ENCODE measurements at places on chromosomes 12 and 14.

GRCh38 chr14:41607966-41608663 is 1.4 kb downstream of the LRFN5 start:
- peak; percentile 86 for DNase-seq

DNA sequence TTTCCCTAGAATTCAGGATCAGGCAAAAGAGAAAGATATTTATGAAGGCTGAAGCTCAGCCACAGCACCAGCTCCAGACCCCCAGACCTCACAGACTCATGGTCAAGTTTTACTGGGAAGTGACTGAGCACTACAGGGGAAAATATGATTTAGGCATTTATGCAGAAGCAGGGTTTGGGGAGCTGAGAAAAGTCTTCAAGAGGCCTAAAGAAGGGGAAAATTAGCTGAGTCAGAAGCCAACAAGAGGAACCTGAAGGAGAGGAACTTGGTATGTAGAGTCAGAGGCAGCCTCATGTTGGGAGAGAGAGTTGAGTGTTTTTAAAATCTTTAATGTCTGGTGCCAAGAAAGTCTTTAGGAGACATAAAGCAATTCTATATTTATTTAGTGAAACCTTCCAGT is 63.0 kb downstream of the FOS start:
- no peak for DNase-seq

DNA sequence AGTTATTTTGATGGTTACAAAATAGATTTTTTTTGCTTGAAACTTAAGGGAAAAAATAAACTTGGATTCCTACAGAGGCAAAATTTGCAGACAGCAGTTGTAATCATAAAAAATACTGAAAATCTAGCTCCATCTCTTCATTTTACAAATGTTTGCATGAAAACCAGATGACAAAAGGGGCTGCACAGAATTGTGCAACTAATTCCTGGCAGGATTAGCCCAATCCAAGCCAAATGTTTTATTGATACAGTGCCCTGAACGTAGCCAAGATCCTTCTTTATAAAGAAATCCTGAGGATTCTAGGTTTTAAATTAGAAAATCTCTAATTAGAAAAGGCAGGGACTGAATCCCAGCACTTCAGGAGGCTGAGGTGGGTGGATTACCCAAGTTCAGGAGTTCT is 356.4 kb upstream of the SEL1L start:
- DNase-seq, result no peak

- no peak for DNase-seq
Measured at GRCh38 chr12:89339526-89339925, 12.8 kb downstream of the DUSP6 start.

DNA sequence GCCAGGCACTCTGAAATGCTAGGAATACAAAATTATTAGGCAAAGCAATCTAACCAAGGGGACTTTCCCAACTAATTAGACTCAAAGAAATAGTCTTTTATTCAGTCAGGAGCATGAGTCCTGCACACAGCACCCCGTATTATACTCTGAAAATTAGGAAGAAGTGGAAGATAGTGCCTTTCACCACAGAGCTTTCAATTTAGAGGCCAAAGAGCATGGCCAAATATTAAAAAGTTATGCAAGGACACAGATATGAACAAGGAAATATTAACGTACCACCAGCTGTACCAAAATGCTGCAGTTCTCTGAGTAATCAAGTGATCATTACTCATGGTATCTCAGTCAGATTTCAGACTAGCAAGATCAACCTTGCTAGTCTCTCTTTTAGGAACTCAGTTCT is 22.6 kb upstream of the MDM2 start:
- DNase-seq, result no peak

- no peak for DNase-seq
Measured at GRCh38 chr12:53063708-53064612, 14.1 kb downstream of the TNS2 start.

- no peak for DNase-seq
Measured at GRCh38 chr12:62724947-62725451, 210.0 kb downstream of the PPM1H start.

DNA sequence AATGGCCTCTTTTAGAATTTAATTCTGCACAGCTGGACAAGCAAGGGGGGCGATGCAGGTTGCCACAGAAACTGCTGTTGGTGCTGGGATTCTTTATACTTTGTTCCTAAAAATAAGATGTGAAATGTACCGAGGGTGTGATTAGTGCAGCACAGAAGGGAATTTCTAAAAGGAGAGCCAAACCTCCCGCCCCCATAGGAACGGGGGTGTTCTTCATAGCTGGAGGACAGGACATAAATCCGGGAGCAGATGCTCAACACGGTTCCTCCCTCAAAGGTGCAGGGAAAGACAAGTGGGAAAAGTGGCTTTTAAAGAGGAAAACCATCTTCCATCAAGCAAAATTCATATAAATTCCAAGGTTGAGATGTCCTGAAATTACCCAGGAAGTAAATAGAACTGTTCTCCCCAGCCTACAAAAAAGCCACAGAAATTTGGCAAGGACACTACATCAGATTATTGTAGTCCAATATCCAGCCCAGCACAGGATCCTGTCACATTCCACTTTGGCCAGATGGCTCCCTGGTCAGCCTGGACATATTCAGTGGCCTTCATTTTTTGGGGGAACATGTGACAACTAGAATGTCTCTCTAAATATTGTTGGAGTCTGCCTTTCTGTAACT is 51.4 kb upstream of the TMX1 start:
- DNase-seq, result no peak

- DNase-seq, result no peak
Measured at GRCh38 chr12:95074766-95075165, 1.3 kb upstream of the NR2C1 start.

DNA sequence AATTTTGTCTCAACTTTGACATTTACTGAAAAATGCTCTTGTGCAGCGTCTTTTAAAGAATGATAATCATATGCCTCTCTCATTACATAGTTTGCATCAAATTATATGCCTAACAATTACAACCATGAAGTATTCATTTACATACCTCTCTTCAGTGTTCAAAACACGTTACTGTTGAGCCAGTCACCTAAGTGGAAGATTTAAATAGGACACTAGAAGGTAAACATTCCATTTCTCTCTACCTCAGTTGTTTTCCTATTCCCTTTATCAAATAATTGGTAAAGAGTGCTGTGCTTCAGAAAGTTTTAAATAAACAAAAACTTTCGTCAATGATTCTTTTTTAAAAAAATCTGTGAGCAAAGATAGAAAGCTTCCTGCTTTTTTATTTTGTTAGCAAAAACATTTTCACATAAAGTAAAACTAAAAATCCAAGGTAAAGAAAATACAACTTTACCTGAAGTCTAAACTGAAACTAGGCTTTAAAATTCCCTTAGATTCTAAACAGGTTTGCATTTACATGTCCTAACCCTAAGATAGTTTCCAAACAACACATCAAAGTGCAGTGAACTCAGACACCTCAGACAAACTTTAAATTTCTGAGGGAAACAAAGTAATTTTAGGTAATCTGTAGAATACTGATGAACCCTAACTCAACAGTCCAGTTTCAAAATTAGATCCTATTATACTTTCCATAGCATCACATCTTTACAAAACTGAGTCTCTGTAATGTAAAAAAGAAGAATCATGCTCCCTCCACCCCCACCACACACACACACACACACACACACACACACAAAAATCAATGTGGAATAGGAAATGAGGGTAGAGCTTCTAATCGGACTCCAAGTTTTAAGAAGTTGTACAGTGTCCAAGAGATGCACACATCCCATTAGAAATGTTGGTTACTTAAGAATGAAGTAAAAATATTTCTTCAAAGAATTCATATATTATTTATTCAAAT is 46.2 kb downstream of the PAWR start:
- DNase-seq, result no peak

DNA sequence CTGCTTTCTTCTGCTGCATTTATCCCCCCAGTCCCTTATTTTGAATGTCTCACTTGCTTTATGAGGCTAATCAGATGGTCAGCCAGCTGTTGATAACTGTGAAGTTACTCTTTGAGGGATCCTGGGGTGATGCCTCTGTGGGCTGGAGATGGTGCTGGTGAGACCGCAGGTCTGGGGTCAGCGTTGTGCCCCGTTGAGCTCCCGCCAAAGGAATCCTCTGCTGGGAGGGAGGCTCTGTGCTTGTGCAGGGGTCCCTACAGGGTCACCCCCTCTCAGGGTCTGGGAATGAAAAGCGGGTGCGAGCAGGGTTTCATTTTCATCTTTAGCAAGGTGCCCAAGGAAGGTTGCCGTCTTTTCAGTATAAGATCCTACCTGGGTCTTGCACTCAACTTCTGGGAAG is 161.2 kb upstream of the RTL1 start:
- DNase-seq, result no peak

GRCh38 chr12:40892528-40892927 is 200.3 kb downstream of the CNTN1 start:
- DNase-seq, result no peak

DNA sequence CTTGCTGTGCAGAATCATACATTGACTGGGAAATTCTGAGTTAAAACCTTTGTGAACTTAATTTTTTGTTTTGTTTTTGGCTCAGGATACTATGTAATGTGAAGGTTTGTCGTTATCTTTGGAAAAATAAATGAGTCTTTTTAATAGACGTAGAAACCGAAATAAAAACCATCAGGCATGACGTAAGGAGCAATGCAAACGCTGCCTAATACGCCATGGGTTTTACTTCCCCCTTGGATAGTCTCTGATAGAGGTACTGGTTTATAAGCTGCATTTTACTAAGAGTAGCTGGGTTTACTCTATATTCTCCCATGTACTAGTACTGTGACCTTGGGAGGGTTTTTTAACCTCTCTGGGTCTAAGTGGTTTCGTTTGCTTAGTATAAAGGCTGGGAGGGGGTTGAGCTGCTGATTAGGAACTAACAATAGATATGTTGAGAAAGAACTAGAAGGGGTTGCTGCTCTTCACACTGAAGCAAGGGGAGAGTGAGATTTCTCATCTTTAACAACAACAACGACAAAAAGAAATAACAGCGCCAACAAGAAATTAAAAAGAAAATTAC is 66.8 kb upstream of the SLCO1C1 start:
- no peak for DNase-seq

- DNase-seq, result no peak
Measured at GRCh38 chr14:100474196-100474595, 113.0 kb downstream of the BEGAIN start.

DNA sequence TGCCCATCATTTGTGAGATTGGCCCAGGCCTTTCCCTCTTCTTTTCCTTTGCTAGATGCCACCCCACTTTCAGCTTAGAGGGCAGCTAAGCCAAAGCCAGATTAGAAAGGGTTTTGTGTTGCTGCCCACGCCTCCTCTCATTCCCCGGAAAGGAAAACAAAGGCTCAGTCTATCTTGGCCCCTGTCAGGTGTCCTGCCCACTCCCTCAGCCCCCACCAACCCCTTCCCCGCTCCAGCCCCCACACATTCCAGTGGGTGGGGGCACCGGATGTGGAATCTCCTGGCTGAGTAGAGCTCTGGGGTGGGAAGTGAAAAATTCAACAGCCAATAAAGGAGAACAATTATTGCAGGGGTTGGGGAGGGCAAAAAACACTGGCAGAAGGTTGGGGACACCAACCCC is 2.2 kb downstream of the BLOC1S1 start:
- no peak for DNase-seq

GRCh38 chr14:100882991-100883788 is 20.3 kb downstream of the RTL1 start:
- DNase-seq, result no peak

DNA sequence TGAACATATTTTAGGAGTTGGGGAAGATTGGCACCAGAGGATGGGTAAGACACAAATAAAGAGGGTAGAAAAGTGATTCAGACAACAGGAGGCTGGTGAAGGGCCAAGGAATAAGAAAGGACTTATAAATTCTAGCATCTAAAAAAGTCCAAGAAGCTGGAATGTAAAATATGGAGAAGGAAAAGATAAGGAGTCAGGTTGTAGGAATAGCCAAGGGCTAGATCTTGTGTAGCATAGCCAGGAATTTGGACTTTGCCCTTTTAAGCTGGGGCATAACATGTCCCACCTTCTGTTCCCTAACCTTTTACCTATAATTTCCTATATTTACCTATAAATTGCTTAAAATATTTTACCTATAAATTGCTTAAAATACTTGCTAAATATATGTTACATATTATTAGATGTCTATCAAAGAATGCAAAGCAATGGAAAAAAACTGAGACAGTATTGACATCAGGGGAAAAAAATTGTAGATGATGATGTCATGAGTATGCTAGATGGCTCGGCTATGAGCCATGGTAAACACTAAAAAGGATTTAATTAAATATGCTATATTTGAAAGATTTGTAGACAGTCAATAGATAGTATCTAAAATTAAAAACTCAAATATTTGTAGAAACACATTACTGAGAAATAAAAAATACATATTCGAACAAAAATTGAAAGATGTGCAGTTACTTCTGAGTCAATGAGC is 99.7 kb upstream of the PLEKHG7 start:
- DNase-seq, result no peak

GRCh38 chr14:33979613-33980276 is 28.9 kb upstream of the EGLN3 start:
- no peak for DNase-seq

DNA sequence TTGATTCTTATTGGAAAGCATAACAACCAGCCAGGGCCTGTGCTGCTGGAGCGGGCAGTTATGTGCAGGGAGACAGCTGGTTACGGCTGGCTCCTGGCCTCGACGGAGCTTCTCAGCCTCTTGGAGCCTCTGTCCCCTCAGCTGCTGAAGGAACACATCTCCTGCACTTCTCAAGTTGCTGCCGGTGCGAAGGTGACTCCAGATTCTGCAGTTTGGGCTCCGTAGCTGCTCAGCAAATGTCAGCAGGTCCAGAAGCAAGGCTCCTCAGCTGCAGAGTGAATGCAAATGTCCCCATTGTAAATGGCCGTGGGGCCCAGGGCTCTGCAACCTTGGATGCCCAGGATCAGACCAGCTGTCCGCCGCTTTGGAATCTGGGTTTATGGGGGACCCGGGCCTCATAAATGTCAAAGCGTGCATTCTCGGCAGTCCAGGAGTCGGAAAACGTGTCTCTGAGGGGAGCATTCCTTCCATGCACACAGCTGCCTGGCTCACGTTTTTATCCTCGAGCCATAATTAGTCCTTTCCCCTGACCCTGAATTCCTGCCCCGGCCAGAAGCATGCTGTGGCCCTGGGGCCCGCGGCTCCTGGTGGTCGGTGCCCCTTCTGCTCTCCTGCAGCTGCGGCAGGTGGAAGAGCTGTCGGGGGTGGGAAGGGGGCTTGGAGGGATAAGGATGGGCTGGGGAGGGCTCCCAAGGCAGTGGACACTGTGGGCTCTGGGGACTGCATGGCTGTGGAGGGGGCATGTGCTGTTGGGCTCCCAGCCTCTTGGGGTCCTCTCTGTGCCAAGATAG is 106.0 kb downstream of the KIF26A start:
- no peak for DNase-seq

DNA sequence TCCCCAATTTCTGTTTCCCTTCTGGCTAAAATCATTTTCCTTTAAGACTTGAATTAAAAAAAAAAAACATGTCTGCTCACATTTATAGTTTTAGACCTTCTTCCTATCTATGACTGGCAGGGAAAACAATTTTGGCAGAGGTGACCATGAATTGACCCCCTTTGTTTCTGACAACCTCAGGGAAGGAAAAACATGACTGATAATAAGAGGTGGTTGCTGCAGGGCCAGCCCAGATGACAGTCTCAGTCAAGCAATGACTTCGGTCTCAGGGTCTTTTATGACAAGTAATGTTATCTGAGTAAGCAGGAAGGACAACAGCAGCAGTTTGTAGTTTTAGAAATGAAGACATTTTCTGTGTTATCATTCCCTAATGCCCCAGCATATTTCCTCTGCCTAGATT is 430.9 kb downstream of the LRIG3 start:
- DNase-seq, result no peak

- peak; percentile 37 for DNase-seq
Measured at GRCh38 chr12:6461401-6462233, 8.9 kb downstream of the VAMP1 start.

- DNase-seq, result no peak
Measured at GRCh38 chr12:32181498-32182175, 75.0 kb downstream of the BICD1 start.

GRCh38 chr14:101181446-101182313 is 278.2 kb upstream of the RTL1 start:
- no peak for DNase-seq

Measured in posterior cingulate gyrus (tissue), 11 donors.